Left colon (tissue), 2 donors: ENCODE measurements at places on chromosomes 1 and 21. TPM values are rescaled to one million over a fixed set of nuclear protein-coding genes. Genes with fewer than 3 reads are reported as not detected.

DNA sequence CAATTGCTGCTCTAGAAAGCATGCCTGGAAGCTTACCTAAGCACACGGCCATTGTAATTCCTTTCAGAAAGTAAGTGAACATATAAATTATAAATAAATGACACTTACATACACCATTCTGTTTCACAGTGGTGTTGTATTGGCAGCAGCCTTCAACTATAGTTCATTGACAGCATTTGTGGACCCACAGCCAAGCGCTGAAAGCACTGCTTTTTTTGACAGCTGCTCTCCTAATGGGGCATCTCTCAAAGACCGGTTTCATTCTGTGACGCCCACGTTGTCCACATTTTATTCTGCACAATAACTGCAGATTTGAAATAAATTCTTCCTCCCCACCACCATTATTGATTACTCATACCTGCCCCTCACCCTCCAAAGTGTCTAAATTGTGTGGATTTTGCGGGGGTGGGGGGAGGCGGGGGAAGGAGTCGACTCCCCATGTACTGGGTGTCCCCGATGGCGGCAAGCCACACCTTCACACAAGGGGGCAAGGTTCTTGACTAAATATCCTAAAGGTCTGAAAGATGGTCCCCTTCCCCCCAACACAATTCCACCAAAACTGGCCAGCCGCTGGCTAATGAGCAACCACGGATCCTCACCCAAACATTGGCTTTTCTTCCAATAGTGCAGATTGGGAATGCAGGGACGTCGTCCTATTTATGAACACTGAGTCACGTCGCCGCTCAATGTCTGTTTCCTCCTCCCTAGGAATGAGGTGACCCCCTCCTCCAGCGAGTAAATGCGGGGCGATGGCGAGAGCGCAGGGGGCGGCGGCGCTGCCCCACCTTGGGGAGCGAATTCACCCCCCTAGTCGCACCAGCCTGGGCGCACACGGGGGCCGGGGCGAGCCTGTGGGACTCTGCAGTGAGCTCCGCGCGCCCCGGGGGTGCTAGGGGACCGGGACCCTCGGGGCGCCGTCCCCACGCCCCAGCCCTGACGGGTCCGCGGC lies 960 bp downstream of the RCAN1 start:
- DNase-seq = no peak

GRCh38 chr1:215267495-215267894 lies 185.0 kb downstream of the KCNK2 start:
- no peak for DNase-seq

DNA sequence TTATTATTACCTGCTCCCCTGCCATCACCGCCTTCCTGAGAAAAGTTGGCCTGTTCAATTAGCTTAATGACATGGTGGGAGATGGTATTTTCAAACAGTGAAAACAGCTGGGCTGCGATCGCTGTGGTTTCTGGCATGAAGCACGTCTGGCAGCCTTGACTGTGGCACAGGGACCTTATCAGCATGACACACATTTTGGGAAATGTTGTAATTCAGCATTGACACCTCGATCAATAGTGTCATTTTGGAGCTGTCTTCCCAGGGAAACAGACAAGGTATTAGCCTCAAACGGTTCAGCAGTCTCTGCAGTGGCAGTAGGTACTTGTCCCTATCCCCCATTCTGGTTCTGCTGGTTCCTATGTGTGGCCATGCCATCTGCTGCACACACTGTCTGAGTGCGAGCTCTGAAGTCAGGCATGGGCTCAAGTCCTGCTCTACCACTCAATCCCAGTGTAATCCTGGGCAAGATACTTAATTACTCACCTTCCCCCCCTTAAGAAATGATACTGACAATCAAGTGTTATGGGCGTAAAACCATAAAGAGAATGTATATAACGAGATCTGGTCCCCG lies 154.5 kb upstream of the KCND3 start:
- no peak for DNase-seq

Gene MAP3K7CL
- 4.0 TPM for total RNA-seq

DNA sequence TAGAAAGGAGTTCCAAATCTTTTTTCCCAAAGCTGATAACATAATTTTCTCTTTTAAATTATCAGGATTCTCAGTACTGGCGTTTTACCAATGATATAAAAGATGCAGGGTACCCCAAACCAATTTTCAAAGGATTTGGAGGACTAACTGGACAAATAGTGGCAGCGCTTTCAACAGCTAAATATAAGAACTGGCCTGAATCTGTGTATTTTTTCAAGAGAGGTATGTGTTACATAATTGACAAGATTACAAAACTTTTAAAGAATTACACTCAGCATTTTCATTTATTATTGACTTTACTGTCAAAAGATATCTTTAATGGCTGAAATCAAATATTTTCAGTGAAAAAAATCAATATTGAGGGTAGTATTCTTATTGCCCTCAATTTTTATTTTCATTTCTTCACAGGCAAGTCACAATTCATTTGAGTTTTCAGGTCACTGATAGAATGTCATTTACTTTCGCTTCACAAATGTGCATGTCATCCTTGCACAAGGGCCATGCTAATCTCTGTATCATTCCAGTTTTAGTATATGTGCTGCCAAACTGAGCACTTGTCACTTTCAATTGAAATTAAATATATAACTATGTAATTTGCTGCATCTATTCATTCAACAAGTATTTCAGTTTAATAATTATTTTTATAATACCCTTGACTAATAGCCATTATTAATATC lies 63.5 kb downstream of the TPR start:
- DNase-seq = no peak

- peak; percentile 67 for DNase-seq
These were observed 21.2 kb upstream of the PRKACB start for GRCh38 chr1:84122780-84123382.

DNA sequence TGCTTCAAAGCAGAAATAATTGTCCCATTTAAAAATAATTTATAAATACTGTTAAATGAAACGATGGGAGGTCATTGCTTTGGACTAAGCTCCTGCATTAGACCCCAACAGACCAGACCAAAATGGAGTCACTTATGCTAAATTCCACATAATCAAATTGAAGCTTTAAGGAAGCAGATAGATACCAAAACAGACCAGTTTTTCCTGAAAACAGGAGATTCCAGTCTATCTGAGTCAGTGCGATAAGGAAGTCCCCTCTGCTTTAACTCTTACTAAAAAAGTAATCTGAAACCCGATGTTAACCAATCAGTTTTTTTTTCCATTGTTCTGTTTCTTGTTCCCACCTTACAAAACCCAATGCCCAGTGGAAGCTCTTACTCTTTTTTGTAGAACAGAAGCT lies 16.2 kb upstream of the DNASE2B start:
- no peak for DNase-seq

DNA sequence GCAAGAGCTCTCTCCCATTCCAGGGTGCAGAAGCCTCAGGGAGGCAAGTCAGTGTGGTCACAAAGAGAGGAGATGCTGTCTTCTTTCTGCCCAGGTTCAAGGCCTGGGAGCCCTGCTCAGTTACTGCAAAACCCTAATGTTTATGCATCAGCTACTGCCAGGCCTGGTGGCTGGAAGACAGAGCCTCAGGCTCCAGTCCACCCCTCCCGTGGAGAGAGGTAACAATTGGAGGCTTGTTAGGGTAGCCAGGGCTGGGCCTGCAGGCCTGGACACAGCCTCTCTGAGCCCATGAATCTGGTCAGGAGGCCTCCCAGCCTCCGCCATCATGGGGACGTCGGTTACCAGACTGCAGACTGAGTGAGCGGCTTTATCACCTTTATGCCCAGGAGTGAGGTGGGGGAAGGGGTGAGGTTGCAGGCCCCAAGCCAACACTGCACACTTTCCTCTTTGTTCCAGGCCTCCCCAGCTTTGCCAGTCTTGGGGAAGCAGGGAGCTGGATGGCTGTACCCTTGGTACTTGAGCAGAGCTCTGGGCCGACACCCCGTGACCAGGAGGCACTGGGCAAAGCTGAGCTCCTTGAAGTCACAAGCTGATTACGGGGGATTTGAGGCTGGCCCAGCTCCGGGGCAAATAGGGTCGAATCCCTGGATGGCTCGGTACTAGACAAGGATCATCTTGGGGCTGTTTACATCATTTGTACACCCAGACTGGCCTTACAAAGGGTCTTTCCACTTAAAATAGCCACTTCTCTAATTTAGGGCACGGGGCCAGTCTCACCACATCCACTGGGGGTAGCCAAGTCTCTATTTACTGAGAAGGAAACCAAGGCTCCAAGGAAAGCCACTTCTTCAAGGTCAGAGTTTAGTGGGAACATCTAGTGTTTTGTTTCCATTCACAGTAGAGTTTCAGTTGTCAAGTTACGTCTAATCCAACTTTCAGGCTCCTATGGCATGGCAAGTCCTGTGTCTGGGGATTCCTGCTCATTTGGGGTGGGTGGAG lies 5.2 kb downstream of the SLC2A1 start:
- no peak for DNase-seq

Gene KCNJ9
- not detected for total RNA-seq

DNA sequence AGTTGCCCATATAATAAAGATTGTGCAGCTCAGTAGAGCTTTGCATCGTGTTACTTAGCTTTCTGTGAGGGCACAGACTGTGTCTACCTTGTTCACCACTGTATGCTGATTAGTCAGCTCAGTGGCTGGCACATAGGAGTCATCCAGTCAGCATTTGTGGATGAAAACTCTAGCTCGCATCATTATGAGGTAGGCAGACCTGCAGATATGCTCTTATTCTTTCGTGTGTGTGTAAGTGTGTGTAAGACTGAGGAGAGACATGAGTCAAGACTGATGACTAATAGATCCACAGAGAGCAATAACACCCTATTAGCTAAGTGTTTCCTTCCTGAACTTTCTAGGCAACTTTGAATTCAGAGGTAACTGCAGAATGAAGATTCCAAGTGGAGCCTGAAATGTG lies 17.1 kb downstream of the TTF2 start:
- DNase-seq = no peak

- DNase-seq = no peak
These were observed 96.3 kb upstream of the GALNT2 start for GRCh38 chr1:229970714-229971113.

Gene GFI1
- total RNA-seq = 9.2 TPM

DNA sequence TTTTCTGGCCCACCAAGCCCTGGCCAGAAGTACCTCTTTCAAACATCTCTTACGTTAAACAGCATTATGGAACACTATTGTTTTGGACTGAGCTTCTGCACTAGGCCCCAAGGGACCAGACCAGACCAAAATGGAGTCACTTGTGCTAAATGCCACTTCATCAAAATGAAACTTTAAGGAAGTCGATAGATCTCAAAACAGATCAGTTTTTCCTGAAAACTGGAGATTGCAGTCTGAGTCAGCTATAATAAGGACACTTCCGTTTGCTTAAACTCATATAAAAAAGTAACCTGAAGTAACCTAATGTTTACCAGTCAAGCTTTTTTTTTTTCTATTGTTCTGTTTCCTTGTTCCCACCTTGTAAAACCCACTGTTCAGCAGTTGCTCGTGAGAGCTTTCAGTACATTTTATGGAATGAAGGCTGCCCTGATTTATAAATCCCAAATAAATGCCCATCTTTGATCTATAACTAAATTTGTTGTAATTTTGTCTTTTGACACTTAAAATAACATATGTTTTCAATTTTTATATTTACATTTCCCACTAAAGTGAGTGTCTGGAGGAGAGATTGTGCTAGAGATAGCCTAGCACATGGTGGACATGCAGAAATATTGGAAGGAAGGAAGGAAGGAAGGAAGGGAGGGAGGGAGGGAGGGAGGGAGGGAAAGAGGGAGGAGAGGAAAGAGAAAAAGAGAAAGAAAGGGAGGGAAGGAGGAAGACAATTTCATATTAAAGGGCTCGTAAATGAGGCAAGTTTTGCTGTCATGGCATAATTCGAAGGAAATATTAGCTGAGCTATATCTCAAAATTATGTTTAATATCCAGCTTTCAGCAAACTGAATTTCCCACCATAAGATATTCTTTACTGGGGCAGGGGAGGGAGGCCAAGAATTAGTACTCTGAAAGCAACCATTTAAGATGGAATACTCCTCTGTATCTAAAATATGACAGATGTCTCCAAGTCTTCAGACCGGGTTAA lies 77.0 kb upstream of the CXADR start:
- no peak for DNase-seq

Gene ACKR1
- 16.9 TPM for total RNA-seq

GRCh38 chr1:70627910-70628309 lies 216.8 kb downstream of the CTH start:
- DNase-seq = no peak

Gene BRDT
- not detected for total RNA-seq

Gene CHIA
- total RNA-seq = not detected

GRCh38 chr1:7863756-7864328 lies 11.0 kb upstream of the UTS2 start:
- DNase-seq = no peak

DNA sequence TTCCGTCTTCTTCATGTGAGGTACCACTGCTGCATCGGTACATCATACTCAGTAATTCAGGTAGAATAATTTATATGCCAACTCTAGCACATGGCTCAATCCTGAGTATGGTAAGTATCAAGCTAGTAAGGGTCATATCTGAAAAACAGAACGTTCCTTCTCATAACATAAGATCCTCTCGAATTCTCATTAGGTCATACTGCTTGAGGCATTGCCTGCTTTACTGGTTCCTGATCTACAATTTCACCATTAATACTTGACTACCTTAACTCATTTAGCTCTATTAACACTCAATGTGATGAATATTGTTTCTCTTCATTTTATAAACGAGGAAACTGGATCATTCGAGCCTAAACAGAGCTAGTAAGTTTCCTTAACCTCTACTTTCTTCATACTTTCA lies 871.6 kb downstream of the BRINP3 start:
- DNase-seq = no peak

- DNase-seq = no peak
These were observed 439.3 kb downstream of the USP25 start for GRCh38 chr21:16169102-16169511.

Gene ATAD3C
- 0.49 TPM for total RNA-seq

Gene PLPPR5
- not detected for total RNA-seq

GRCh38 chr1:165492845-165493373 lies 48.0 kb upstream of the RXRG start:
- no peak for DNase-seq

- peak; percentile 28 for DNase-seq
These were observed 27.5 kb upstream of the SLC30A1 start for GRCh38 chr1:211606332-211606913.

Gene VPS45
- total RNA-seq = 32.0 TPM

GRCh38 chr1:44822981-44823451 lies 14.7 kb downstream of the BTBD19 start:
- DNase-seq = no peak

DNA sequence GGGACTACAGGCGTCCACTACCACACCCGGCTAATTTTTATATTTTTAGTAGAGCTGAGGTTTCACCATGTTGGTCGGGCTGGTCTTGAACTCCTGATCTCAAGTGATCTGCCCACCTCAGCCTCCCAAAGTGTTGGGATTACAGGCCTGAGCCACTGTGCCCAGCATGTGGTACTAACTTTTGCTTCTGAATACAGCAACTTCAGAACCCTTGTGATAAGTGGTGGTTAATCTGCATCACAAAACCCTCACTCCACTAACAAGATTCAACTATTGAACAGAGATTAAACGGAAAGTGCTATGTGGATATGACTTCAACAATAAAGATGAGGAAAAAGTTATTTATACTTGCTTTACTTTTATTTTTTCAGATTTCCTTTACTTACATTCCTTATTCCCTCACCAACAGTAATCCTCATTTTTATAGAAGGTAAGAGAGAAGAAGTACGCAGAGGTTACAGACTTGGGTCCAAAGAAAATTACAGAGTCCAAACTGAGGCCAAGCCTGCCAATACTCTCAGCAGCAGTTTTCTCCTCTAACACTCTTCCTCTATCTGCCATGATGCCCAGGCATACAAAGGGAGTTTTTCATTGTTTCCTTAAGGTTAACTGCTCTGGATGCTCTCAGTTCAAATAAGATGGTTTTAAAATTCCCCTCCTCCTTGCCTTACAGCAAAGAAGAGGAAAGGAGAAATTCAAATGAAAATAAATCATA lies 44.3 kb downstream of the SLC16A1 start:
- DNase-seq = no peak

Gene ATXN7L2
- 1.9 TPM for total RNA-seq
